ENCODE measurements at places on chromosomes 2 and 18.

- no peak for DNase-seq
Observed at GRCh38 chr2:19187323-19188020, 171.0 kb downstream of the OSR1 start.

GRCh38 chr2:122028371-122029100 is 273.1 kb downstream of the TSN start:
- peak; percentile 79 for DNase-seq

- no peak for DNase-seq
Observed at GRCh38 chr2:88683160-88684021, 8.1 kb upstream of the RPIA start.

DNA sequence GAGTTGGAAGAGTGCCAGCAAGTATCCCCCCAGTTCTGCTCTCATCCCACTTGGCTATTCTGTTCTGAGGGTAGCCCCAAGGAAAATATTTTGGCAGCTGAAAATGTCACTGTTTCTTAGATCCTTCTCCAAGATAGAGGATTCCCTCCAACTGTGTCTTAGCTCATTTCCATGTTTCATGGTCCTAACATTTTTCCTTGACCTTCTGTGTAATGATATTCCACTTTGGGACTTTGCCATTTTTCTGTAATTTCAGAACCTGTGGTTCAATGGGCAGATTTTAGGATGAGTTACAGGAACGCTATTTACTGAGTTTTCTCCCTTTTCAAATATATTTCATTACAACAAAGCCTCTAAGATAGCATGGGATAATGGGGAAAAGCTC is 34.7 kb downstream of the NHEJ1 start:
- DNase-seq, result no peak

GRCh38 chr2:26702025-26702424 is 9.5 kb downstream of the KCNK3 start:
- DNase-seq, result no peak

DNA sequence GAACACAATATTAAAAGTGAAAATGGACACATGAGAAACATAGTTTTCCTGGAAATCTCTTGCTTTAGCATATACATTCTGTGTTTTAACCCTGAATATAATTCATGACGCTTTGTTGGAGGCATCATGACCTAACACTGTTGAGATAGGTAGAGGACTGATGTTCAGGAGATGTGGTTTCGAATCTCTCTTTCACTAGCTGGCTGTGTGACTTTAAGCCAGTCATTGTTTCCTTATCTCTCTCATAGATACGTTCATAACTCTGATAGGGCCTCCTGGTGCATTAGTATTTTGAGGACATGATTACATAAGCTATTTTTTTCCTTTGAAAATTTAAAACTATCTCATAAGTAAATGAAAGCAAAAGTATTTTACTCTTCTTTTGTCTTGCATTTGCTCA is 179.0 kb upstream of the DTNA start:
- no peak for DNase-seq

GRCh38 chr2:162002623-162003235 is 71.3 kb downstream of the DPP4 start:
- DNase-seq, result no peak

- peak; percentile 79 for DNase-seq
Observed at GRCh38 chr2:201881741-201882140, 75.4 kb downstream of the CDK15 start.

DNA sequence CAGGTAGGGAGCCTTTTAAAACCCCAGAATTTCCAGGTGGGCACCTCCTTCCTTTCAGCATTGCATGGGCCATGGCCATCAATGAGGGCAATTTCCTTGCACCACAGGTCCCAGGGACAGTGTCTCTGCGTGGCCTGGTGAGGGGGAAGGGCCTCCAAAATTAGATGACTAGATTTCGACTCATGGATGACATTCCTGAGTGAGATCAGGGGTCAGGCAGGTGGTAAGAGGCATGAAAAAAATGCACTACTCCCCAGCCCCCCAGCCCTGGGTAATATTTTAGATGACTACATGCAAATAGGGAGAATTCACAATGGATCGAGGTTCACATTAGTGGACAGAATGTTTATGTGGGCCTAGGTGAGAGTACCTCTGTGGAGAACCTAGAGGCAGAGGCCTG is 19.0 kb upstream of the IGFBP5 start:
- no peak for DNase-seq

DNA sequence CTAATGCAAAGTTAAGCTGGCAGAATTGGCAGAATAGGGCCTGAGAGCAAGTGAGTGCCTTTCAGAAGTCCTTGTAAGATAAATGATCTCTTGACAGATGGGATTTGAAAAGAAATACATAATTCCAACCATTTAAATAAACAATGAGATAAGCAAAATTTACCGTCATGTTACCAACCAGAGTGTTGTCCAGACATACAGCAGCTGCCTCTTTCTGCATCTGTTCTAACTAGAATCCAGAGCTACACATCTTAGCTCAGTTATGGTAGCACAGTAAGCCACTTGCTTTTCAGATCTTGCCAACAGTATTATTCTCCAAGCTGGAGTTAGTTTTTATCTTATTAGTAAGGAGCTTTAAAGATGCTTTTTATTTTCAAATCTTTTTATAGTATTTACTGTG is 179.6 kb downstream of the BARD1 start:
- peak; percentile 63 for DNase-seq

GRCh38 chr2:46257476-46257875 is 39.7 kb upstream of the EPAS1 start:
- DNase-seq, result peak; percentile 66

- peak; percentile 22 for DNase-seq
Observed at GRCh38 chr2:169294001-169294675, 68.2 kb downstream of the LRP2 start.

DNA sequence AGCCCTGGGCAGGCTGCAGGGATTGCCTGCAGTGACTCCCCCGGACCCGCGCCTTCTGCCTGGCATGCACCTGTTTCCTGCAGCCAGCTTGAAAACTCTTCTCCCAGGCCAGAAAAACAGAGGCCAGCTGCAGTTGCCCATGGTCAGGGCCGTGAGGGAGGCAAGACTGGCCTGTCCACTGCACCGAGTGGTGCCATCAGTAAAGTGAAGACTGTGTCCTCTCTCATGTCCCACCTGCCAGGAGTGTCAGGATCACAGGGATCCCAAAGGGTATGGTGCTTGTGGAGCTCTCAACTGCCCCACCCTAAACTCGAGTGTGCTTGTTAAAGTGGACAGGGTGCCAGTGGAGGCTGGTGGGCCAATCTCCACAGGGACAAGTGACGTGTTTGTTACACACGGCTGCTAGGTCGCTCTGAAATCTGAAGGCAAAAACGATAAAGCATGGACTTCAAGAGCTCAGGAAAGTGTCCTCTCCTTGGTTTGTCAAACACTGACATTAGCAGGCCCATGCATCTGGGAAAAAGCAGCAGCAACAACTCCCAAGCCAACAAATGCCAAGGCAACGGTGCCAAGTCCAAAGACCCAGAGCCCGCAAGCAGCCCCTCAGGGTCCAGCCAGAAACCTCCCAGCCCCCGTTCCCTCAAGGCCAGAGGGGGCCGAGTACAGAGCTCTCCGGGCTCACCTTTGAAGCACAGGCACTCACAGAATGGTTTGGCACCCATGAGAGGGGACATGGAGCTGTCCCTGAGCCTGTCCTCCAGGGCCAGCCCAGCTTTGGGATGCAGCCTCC is 213.2 kb downstream of the HDAC4 start:
- DNase-seq, result no peak

DNA sequence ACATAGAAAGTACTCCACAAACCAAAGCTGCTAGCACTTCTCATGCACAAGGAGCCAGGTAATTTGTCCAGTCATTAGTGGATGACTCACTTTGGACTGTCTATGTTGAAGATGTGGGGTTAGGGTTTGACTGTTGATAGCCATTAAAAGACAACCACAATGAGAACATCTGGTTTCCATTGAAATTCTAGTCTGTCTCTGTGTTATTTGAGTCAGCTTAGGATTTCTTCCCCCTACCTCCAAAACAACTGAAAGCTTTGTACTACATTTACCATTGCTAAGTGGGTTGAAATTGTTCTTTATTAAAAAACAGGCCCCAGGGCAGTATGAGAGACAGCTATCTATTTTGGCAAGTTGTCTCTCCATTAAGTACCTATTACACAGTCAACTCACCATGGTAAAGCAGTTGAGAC is 50.2 kb upstream of the ANKRD44 start:
- no peak for DNase-seq

- DNase-seq, result peak; percentile 37
Observed at GRCh38 chr2:62217970-62218369, 22.1 kb downstream of the B3GNT2 start.

DNA sequence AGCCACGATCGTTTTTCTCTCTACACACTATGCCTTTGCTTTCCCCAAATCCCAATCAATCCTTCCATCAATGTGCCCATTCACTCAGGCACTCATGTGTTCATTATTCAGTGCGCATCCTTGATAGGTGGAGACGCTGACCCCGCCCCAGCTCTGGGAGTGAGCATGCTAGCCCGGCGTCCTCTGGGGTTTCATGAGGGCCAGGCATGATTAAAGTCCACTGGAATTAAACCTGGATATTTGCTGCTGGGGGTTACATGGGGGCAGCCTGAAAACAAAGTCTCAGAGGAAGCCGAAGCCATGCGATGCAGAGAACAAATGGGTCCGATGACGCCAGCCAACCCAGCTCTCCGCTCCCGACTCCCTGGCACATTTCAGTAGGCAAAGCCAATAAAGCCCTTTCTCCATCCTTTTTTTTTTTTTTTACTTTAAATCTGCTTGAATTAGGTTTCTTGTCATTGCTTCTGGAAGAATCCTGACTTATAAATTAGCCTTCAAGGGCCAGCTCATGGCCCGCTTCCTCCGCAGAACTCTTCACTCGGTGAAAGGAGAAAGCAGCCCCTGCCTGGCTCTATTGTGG is 316.4 kb upstream of the ID2 start:
- no peak for DNase-seq

DNA sequence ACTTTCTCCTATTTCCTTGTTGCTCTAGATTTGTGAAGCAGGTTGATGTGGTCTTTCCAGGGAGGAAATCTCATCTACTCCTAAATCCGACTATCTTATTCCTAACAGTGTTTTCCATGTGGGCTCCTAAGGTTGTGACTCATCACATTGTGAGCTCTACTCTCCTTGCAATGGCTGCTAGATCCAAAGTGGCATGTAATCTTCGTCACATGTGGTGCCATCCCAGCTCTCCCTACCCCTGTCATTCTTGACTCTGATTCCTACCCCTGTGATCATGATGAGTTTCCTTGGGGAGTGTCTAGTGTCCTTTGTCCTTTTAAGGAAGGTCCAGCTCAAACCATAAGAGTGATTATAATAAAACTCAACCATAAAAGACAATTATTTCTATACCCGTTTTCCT is 47.3 kb upstream of the GULP1 start:
- DNase-seq, result no peak

- DNase-seq, result no peak
Observed at GRCh38 chr2:118851650-118852049, 4.2 kb upstream of the EN1 start.

DNA sequence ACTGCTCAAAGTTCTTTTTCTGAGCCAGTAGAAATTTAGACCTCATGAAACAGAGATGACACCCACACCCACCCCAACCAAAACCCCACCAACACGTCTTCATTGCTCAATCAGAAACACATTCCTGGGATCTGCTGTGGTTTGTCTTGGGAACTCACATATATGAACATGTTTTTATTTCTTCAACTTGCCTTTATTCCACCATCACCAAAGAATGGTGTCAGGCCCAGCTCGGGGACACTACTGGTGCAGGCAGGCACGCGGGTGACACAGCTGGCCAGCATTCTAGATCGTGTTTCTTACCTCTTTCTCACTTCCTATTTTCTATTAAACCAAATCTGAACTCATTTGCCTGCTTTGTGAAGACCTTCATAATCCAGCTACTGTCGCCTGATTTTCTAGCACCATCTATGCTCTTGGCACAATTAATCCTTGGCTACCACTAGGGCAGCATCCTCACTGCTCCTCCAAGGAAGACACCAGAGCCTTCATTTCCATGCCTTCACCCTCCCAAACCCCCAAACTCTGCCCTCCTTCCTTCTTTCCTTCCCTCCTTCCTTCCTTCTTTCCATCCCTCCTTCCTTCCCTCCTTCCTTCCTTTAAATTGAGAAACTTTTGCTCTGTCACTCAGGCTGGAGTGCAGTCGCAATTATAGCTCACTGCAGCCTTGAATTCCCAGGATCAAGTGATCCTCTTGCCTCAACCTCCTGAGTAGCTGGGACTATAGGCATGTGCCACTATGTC is 157.1 kb downstream of the BCL2 start:
- no peak for DNase-seq

DNA sequence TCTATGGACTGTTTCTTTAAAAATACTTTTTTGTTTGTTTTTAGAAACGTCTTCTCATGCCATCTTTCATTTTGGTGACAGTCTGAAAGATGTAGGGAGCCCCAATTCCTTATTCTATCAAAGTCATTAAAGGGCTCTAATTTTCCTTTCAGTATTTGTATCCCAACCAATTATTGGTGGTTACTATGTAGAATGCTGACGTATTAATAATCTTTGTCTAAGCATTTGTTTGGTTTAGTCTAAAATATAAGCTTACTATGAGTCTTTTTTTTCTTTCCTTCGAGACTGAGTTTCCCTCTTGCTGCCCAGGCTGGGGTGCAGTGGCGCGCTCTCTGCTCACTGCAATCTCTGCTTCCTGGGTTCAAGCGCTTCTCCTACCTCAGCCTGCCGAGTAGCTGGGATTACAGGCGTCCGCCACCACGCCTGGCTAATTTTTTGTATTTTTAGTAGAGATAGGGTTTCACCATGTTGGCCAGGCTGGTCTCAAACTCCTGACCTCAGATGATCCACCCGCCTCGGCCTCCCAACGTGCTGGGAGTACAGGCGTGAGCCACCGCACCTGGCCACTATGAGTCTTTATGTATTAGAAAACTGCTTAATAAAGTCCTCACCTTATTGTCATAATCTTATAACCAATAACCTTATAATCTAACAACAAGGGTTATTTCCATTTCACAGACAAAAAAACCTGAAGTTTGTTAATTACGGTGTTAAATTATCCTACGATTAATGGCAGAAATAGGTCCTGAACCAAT is 849 bp upstream of the VRK2 start:
- DNase-seq, result no peak

Measured in lung (tissue), 17 donors.